ENCODE measurements at places on chromosomes 12 and 14. TPM values are rescaled to one million over a fixed set of nuclear protein-coding genes. Genes with fewer than 3 reads are reported as not detected.
A peak's percentile ranks its signal among the peaks of the same experiment; 100 is the strongest.

The TBC1D30 gene
- 0.58 TPM for total RNA-seq

The SMIM41 gene
- total RNA-seq = 0.32 TPM

The STAT6 gene
- 50.0 TPM for total RNA-seq

The TPCN1 gene
- total RNA-seq = 92.0 TPM

The MBIP gene
- total RNA-seq = 6.3 TPM

The GLIPR1L1 gene
- not detected for total RNA-seq

The TXNDC16 gene
- 3.7 TPM for total RNA-seq

GRCh38 chr12:50483488-50483887, 21.3 kb upstream of the DIP2B start:
- no peak overlapping the region for H3K27ac ChIP-seq
- peaks cover 10% of the 10 kb centered on the region for H3K36me3 ChIP-seq
- H3K4me3 ChIP-seq = no peak overlapping the region
- H3K27me3 ChIP-seq = no peaks in the 10 kb centered on the region
- no peak for DNase-seq

- no peak overlapping the region for H3K27ac ChIP-seq
- DNase-seq = no peak
- H3K4me3 ChIP-seq = no peak overlapping the region
- H3K27me3 ChIP-seq = no peaks in the 10 kb centered on the region
Observed at GRCh38 chr12:68031881-68032739, 42.9 kb downstream of the IFNG-AS1 start.

DNA sequence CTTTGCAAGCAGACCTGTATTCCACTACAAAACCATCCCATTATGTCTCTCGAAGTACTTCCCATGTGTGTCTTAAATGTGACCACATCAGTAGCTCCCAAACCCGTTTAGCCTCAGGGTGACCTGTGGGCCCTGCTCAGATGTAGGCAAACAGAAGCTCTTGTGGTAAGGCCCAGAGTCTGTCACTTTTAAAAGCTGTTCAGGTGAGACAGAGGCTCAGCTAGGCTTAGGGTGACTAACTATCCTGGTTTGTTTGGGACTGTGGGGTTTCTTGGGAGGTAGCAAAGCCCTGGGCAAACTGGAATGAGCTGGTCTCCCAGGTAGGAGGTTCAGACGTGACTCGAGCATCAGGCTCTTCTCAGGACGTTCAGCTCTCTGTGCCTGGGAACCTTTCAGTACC, 64.5 kb upstream of the VASH1 start:
- no peak for DNase-seq
- no peak overlapping the region for H3K27ac ChIP-seq
- peaks cover 10% of the 10 kb centered on the region for H3K4me1 ChIP-seq
- H3K27me3 ChIP-seq = no peaks in the 10 kb centered on the region

GRCh38 chr12:76143343-76144244, 59.1 kb upstream of the NAP1L1 start:
- no peak for DNase-seq
- no peaks in the 10 kb centered on the region for H3K4me1 ChIP-seq
- H3K4me3 ChIP-seq = no peak overlapping the region
- no peaks in the 10 kb centered on the region for H3K36me3 ChIP-seq

- no peaks in the 10 kb centered on the region for H3K27me3 ChIP-seq
- no peak overlapping the region for H3K27ac ChIP-seq
- no peaks in the 10 kb centered on the region for H3K36me3 ChIP-seq
- DNase-seq = no peak
- H3K4me1 ChIP-seq = no peaks in the 10 kb centered on the region
- H3K4me3 ChIP-seq = no peak overlapping the region
Observed at GRCh38 chr12:119556854-119557253, 36.7 kb upstream of the TMEM233 start.

- H3K27ac ChIP-seq = no peak overlapping the region
- no peaks in the 10 kb centered on the region for H3K27me3 ChIP-seq
- no peak overlapping the region for H3K4me3 ChIP-seq
- no peaks in the 10 kb centered on the region for H3K36me3 ChIP-seq
- no peaks in the 10 kb centered on the region for H3K4me1 ChIP-seq
Observed at GRCh38 chr12:11446372-11446771, 51.0 kb upstream of the PRB2 start.

DNA sequence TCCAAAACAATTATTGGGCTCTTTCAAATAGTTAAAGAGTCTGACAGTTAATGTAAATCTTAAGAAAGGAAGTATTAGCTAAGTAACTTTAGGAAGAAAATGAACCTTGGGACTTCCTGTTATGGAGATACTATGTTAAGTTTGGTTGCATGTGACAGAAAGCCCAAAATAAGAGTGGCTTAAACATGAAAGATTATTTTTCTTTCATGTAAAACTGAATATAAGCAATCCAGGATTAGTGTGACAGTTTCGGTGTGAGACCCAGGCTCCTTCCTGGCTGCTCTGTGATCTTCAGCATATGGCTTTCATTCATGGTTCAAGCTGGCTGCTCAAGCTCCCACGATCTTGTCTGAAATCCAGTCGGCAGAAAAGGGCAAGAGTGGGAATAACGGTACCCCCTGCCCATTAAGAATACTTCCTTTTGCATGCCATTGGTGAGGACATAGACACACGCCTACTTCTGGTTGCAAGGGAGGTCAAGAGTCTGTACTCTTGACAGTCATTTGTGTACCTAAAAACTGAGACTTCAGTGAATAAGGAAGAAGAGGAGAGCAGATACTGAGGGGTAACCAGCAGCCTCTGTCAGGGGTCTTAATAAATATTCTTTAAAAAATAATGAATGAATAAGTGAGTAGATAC, 2.2 kb upstream of the RPAP3 start:
- H3K4me3 ChIP-seq = no peak overlapping the region
- DNase-seq = no peak
- H3K4me1 ChIP-seq = peaks cover 58% of the 10 kb centered on the region
- H3K36me3 ChIP-seq = no peaks in the 10 kb centered on the region
- H3K27ac ChIP-seq = no peak overlapping the region

DNA sequence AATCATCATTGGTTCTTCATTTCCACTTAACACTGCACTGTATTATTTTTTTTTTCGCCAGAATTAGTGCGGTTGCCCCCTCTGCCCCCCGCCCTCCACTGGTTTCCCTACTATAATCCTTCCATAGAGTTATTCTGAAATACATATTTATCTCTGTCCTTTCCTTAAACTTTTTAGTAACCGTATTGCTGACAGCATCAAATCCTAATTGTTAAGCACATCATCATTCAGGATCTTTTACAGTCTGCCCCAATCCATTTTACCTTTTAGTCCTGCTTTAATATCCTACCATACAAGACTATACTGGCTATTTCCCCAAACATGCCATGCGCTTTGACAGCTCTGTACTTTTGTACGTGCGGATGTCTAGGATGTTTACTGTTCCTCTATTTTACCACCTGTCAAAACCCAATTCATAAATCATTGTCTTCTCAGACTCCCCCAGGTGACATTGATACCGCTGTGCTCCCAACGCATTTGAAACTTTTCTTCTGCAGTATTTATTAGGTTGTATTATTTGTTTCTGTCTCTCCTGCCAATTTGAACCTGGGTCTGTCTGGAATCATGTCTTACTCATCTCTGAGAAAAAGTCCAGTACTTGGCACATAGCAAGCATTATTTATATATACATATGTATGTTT, 1.0 kb downstream of the FGFR1OP2 start:
- peaks cover 27% of the 10 kb centered on the region for H3K4me1 ChIP-seq
- peak overlapping the region; percentile 90 for H3K4me3 ChIP-seq
- peak overlapping the region; percentile 97 for H3K27ac ChIP-seq
- no peak for DNase-seq
- no peaks in the 10 kb centered on the region for H3K36me3 ChIP-seq
